Putamen (tissue), 1 donor: ENCODE measurements at places on chromosomes 1 and 21.

DNA sequence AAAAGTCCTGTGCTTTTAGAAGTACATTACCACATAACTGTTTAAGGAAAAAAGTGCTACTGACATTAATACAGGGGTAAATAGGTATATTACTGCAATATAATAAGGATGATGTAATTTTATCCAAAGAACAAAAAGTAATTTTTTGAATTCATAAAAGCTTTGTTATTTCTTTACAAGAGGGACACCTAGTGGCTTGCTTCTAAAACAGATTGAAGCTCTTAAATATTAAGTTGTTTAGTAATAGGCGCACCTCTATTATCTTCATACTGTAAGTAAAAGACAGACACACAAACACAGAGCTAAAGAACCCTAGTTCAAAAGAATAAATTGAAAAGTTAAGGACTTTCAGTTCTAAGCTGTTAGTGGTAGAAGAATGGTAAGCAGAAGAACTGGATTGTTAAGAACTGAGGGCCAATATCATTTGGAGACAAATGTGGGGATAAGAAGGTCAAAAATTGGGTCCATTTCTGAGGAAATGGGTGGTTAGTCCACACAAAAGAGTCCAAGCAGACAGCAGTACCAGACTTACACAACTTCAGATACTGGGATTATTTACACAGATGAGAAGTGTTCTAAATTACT, 15.4 kb downstream of the ZNHIT6 start:
- DNase-seq: no peak

DNA sequence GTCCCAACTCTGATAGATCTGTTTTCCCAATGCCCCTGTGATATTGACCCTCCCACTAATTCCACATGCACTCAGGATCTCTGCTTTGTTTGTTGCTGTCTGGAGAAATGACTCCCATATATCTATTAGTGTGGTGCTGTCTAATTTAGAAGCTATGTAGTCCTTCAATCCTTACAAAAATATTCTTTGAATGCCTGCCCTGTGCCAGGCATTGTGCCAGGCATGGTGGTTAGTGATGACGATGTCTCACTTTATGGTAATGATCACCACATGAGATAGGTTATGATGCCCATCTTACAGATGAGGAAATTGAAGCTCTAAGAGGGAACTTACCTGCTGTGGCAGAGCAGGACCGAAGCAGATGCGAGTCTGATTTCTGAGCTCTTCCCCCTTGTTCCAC, 12.9 kb downstream of the MYOG start:
- DNase-seq: no peak

GRCh38 chr21:42836767-42837301, 42.5 kb downstream of the WDR4 start:
- DNase-seq: no peak

DNA sequence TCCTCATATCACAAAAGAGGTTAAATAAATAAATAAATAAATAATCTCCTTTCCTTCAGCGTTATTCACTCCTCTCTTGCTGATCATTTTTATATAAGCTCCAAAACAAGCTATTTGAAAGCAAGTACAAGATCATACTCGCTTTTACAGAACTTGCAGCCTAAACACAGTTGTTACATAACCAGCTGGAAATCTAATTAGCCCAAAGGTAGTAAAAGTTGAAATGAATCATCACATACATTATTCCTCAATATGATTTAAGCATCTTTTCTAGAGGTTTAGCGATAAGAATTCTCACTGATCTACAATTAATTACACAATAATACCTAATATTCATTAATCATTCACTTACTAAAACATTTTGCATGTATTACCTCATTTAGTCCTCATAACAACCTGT, 160.2 kb downstream of the COP1 start:
- DNase-seq: no peak

- DNase-seq: no peak
These were observed 4.0 kb upstream of the KCNA10 start for GRCh38 chr1:110523011-110523410.

- DNase-seq: no peak
These were observed 22.1 kb downstream of the ATP1B1 start for GRCh38 chr1:169128562-169128961.

- peak; percentile 56 for DNase-seq
These were observed 38.3 kb downstream of the ECE1 start for GRCh38 chr1:21251773-21252471.

GRCh38 chr1:220655961-220656740, 34.0 kb upstream of the C1orf115 start:
- DNase-seq: no peak

DNA sequence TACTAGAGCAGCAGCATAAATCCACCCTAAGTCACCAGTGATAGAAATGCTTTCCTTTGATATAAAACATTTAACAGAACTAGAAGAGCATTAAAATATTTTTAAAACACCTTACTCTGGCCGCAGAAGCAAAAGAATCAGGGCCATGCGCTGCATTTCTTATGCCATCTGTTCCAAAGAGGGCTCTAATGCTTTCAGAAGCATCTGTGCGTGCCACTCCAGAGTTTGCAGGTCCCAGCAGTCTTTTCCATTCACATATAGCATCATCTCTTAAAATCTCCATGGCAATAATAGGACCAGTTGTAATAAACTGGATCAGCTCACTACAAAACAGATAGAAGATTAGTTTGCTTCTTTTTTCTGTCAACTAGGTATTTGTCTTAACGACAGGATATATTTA, 69.2 kb downstream of the NME7 start:
- no peak for DNase-seq

DNA sequence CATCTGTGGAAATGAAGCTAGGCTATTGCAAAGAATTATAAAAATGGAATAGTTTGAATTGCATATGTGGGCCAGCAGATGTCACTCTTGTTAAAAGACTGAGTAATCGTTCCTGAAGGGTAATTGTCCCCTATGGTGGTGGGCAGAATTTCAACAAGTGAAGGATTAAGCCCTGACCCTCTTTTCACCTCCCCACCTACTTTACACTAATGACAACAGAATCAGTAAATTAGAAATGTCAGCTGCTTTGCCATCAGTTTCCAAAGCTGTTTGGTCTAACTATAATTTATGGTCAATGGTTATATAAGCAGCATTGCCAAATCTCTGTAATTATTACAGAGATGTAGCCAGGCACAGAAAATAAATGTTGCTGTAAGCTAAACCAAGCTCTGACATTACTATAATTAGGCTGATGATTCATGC, 898.6 kb downstream of the AMY1C start:
- DNase-seq: no peak

GRCh38 chr1:77279929-77280328, 1.9 kb upstream of the AK5 start:
- no peak for DNase-seq

GRCh38 chr1:152520561-152521090, 6.3 kb downstream of the CRCT1 start:
- DNase-seq: no peak

GRCh38 chr1:62406576-62406975, 30.3 kb upstream of the USP1 start:
- DNase-seq: no peak

GRCh38 chr1:112956544-112957132, 642 bp upstream of the SLC16A1 start:
- DNase-seq: no peak

DNA sequence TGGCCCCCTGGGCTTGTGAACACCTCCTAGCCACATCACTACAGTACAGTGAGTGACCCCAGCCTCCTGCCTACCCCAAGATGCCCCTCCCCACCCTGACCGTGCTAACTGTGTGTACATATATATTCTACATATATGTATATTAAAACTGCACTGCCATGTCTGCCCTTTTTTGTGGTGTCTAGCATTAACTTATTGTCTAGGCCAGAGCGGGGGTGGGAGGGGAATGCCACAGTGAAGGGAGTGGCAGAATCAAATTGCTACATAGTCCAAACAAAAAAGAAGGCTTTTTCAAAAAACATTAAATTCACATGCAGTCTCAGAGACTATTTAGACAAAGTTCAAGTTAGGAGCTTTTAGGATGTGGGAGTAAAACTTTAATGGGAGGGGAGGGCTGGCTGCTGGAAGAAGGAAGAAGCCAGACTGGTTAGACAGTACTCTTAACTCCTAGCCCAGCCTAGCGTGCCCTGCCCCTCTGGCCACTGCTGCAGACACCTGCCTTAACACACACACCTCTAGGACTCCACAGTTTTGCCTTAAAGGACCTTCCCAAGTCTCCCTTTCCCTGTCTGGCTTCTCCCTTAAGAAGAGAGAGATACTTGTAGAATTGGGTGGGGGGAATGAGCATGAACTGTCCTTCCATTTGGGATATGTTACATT, 9.4 kb downstream of the PEA15 start:
- DNase-seq: no peak

DNA sequence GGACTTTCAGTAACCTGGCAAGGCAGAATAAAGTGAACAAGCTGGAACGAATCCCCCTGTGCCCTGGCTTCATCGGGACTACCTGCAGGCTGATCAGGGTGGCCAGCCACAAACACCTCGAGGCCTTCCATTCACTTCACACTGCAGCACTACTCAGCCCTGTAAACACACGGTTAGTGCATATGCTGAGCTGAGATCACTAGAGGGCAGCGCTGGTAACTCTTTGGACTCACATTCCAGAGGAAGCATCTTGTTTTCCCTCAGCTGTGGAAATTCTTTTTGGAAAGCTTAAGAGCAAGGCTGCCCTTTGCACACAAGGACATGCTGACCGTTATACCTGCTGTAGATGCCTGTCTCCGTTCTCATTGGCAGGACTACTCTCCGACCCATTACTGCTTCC, 32.1 kb downstream of the PCSK9 start:
- no peak for DNase-seq

DNA sequence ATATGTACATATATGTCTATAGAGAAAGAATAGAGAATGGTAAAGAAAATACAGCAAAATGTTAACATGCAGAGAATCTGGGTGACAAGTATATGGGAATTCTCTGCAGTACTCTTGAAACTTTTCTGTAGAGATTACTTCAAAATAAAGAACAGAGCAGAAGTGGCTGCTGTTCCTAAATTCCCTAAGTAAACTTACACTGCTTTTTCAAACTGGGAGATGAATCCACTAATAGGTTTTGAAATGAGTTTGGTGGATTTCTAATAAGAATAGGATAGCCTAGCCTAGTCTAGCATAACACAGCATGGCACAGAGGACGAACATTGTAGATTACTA, 450 bp upstream of the CR2 start:
- no peak for DNase-seq

DNA sequence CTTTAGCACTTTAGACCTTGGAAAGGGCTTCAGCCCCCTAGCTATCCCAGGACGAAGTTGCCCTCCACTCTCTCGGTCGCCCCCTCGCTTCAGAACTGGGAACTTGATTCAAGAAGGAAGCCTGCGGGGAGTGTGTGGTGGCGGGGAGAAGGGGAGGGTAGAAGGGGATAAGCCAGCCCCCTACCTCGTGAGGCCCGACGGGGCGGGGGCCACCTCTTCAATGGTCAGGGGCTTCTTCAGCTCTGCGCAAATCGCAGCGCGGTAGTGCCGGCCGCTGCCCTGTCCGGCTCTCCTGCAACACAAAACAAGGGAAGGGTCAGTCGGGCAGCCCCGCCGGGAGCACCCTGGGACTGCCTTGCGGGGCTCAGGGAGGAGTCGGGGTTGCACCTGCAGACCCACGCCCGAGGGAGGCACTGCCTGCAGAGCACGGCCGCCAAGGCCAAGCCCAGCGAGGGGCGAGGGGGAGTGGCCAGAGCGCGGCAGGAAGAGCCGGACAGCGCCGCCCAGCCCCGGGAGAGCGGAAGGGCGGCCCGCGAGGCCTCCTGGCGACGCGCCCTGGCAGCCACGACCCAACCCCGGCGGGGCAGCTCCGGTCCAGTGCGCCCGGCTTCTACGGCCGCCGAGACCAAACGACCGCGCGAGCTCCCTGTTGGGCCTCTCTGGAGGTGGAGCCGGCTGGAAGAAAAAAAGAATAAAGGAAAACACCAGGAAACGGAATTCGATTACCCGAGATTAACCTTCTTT, 56.2 kb upstream of the RASAL2 start:
- DNase-seq: peak; percentile 74

DNA sequence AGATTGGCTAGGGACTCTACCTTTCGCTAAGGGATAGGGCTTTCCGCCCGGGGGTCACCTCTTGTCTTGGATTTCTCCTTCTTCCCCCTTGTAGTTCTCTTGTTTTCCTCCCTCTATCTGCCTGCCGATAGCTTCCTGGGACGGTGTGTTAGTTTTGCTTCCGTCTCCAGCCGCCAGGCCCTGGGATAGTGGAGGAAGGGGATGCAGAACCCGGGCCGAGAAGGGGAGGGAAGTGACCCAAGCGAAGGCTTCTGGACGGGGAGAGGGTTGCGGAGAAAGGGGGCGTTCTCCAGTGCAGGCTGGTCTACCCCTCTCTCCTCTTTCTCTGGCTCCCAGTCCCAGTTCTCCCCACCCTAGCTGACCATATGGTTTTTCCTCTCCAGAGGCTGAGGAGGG, 871 bp downstream of the TUFT1 start:
- DNase-seq: no peak

DNA sequence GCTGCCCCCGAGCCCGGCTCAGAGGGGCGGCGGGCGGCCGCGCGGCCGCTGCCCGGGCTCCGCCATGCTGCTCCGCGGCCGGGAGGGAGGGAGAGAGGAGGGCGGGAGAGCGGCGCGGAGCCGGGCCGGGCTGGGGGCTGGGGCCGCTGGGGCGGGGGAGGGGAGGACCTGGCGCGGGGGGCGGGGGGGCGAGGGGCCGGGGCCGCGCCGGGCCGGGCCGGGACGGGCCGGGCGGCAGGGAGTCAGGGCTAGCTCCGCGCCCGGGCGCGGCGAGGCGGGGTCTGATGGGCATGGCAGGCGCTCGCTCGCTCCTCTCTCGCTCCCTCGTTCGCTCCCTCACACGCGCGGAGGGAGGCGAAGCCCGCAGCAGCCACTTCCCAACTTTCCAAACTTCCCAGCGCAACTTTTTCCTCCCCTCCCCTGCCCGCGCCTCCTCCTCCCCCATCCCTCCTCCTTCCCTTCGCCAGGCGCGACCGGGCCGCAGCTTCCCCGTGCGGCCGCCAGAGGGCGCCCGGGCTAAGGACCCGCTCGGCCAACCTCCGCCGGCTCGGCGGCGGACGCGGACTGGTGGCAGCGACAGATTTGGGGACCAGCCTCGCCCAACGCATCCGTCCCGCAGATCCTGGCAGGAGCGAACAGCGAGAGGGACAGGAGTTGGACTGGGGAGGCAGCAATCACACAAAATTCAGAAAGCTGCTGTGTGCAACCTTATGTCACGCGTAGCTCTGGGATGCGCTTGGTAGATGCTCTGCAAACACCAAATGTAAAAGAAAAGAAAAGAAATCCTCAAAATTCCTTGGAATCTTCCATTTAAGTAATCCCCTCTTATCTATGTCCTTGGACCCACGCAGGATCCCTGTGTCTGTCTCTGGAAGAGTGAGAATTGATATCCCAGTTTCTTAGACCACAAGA, at the start of gene TRABD2B:
TSS of gene TRABD2B (minus strand) at position 97 of the 912 bp plus-strand sequence.
- peak; percentile 62 for DNase-seq

GRCh38 chr21:33645730-33646129, 3.4 kb downstream of the ITSN1 start:
- DNase-seq: no peak
